ENCODE measurements at places on chromosomes 6 and 20. TPM values are rescaled to one million over a fixed set of nuclear protein-coding genes. Genes with fewer than 3 reads are reported as not detected.
A peak's percentile ranks its signal among the peaks of the same experiment; 100 is the strongest.

Gene BTNL2
- total RNA-seq: not detected

Gene C20orf144
- not detected for total RNA-seq

Gene CCDC170
- total RNA-seq: 3.3 TPM

Gene IL20RA
- total RNA-seq: 6.3 TPM

Gene TAF4
- 50.4 TPM for total RNA-seq

Gene RIPOR2
- 8.8 TPM for total RNA-seq

Gene MEI4
- not detected for total RNA-seq

Gene SLC17A2
- total RNA-seq: not detected

DNA sequence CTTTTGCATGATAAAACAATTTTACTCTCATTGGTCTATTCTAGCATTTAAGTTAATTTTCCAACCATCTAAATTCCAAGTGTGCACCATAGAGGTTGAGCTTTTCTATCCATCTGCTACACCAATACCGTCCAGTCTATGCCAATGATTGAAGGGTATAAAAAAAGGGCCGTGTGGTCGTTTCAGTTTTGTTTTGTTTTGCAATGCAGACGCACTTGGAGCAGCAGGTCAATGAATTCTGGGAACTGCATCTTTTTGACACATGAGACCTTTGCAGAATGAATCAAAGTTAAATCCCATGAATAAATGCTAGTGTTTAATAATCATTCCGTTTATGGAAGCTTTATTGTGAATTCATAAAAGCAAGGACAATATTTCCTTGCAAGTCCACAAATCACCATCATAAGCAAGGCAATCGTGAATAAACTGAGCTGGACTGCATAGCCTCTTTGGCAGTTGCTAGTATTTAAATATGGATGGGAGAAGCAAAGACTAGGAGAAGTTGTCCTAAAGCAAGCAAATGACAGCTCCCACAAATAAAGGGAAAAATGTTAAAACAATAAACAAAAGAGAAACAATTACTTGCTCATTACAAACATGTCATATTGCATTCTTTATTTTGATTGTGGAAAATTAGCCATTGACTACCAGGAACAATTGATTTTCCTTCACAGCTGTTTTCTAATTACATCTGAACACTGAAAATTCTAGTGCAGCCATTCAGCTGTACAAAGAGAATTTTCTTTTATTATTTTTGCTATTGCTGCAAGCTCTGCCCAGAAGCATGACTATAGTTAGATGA, 649.7 kb upstream of the GJE1 start:
- H3K27me3 ChIP-seq: no peaks in the 10 kb centered on the region
- peaks cover 27% of the 10 kb centered on the region for H3K4me1 ChIP-seq
- DNase-seq: no peak
- peak overlapping the region; percentile 32 for H3K4me3 ChIP-seq
- peak overlapping the region; percentile 75 for H3K27ac ChIP-seq

- no peaks in the 10 kb centered on the region for H3K27me3 ChIP-seq
- no peak for DNase-seq
- H3K27ac ChIP-seq: no peak overlapping the region
- H3K4me3 ChIP-seq: no peak overlapping the region
- H3K36me3 ChIP-seq: no peaks in the 10 kb centered on the region
Measured at GRCh38 chr6:154874773-154875592, 120.1 kb upstream of the TIAM2 start.

DNA sequence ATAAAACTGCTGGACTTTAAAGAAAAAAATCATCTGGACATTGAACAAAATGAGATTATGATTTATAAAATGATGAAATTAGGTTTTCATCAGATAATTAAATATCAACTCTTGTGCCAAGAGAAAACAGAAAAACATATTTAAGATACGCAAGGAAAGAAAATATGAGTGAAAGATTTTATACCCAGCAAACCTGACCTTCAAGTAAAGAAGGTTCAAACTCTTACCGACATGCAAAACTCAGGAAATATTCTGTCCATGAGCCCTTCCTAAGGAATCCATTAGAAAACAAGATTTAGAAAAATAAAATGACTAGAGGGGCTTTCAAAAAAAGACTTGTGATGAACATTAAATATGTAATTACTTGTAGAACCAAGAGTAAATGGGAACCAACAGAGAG, 257.2 kb upstream of the ARID1B start:
- H3K4me3 ChIP-seq: no peak overlapping the region
- H3K36me3 ChIP-seq: no peaks in the 10 kb centered on the region
- H3K27me3 ChIP-seq: no peaks in the 10 kb centered on the region
- H3K4me1 ChIP-seq: no peaks in the 10 kb centered on the region
- no peak for DNase-seq

DNA sequence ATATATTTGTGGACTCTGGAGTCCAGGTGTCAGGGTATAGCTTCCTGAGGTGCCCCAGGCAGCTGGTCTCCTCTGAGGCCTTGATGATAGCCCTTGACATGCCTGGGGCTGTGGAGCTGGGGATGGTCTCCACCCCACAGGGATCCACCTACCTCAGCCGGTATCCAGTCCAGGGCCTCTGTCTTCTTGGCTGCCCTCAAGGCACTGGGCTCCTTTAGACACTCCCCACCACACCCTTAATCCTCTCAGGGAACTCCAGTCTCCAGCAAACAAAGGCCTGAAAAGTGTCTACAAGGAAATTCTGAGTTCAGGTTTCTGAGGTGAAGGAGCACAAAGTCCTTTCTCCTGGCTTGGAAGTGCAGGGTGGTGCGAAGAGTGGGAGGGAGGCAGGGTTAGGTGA, 44.6 kb upstream of the DDR1 start:
- no peaks in the 10 kb centered on the region for H3K4me1 ChIP-seq
- no peak overlapping the region for H3K27ac ChIP-seq
- no peaks in the 10 kb centered on the region for H3K36me3 ChIP-seq
- no peak overlapping the region for H3K4me3 ChIP-seq

- H3K4me1 ChIP-seq: no peaks in the 10 kb centered on the region
- no peak for DNase-seq
- no peak overlapping the region for H3K27ac ChIP-seq
- H3K4me3 ChIP-seq: no peak overlapping the region
Measured at GRCh38 chr6:138592749-138593123, 93.4 kb upstream of the NHSL1 start.

GRCh38 chr6:169395080-169395805, 141.6 kb upstream of the THBS2 start:
- H3K36me3 ChIP-seq: no peaks in the 10 kb centered on the region
- DNase-seq: no peak
- H3K4me1 ChIP-seq: peaks cover 18% of the 10 kb centered on the region
- no peak overlapping the region for H3K27ac ChIP-seq

- peak within 1 kb of the TSS; percentile 92 for H3K27ac ChIP-seq
- no peaks in the 10 kb centered on the region for H3K27me3 ChIP-seq
- H3K36me3 ChIP-seq: peaks cover 13% of the 10 kb centered on the region
- peak; percentile 92 for DNase-seq
- peaks cover 38% of the 10 kb centered on the region for H3K4me1 ChIP-seq
Measured at GRCh38 chr20:59032023-59032712, at the start of gene ATP5F1E. Gene ATP5F1E, minus strand, starts transcription at chr20:59032335. Its CDS starts 84 bp downstream, at chr20:59032251.

DNA sequence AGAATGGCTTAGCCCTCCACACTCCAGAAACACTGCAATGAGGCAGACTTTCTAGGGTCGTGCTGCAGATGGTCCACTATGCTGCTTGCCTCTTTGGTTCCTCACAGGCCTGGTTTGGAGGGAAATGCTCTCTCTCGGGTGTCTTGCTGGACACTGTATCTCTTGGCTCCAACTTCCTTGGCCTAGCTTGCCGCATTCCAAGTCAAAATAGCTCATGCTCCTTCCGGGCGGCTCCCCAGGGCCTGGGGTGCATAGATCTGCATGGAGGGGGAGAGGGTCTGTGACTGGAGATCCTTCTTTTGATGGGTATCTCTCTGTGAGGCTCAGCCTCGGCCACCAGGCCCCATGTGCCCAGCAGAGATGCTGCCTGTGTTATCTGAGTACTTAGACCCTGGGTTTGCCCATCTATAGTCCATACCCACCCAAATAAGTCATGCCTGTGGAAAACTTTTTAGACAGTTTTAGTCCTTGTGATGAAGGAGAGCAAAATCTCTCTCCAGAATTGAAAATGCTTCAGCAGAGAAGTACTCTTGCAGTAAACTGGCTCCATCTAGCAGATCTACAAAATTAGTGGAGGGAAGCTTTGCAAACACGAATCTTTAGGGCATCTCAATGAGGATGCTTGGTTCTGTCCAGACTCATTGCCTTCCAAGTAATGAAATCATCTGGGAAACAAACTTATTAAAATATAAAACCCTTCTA, 264.1 kb upstream of the RIN2 start:
- H3K36me3 ChIP-seq: no peaks in the 10 kb centered on the region
- no peak overlapping the region for H3K4me3 ChIP-seq
- DNase-seq: no peak
- H3K27ac ChIP-seq: no peak overlapping the region

GRCh38 chr6:81130969-81131368, 621.5 kb downstream of the TENT5A start:
- H3K4me3 ChIP-seq: no peak overlapping the region
- no peaks in the 10 kb centered on the region for H3K27me3 ChIP-seq
- DNase-seq: no peak
- H3K4me1 ChIP-seq: no peaks in the 10 kb centered on the region
- H3K27ac ChIP-seq: no peak overlapping the region

- no peaks in the 10 kb centered on the region for H3K27me3 ChIP-seq
- H3K4me3 ChIP-seq: no peak overlapping the region
- H3K4me1 ChIP-seq: no peaks in the 10 kb centered on the region
- DNase-seq: no peak
Measured at GRCh38 chr6:10297832-10298231, 117.0 kb downstream of the TFAP2A start.

All from tibial nerve (tissue), 4 donors.